ENCODE measurements at places on chromosomes 13 and 19.

GRCh38 chr19:18531485-18531884 is 9.6 kb upstream of the ELL start:
- no peaks in the 10 kb centered on the region for H3K36me3 ChIP-seq
- DNase-seq: no peak
- H3K27ac ChIP-seq: no peak overlapping the region
- peaks cover 5% of the 10 kb centered on the region for H3K4me1 ChIP-seq

GRCh38 chr13:27672025-27672424 is 50.3 kb downstream of the POLR1D start:
- H3K4me1 ChIP-seq: no peaks in the 10 kb centered on the region
- H3K4me3 ChIP-seq: no peak overlapping the region
- no peaks in the 10 kb centered on the region for H3K27me3 ChIP-seq
- H3K36me3 ChIP-seq: peaks cover 2% of the 10 kb centered on the region
- DNase-seq: no peak

GRCh38 chr13:60012488-60012887 is 151.2 kb downstream of the DIAPH3 start:
- H3K36me3 ChIP-seq: no peaks in the 10 kb centered on the region
- no peaks in the 10 kb centered on the region for H3K4me1 ChIP-seq
- no peak overlapping the region for H3K27ac ChIP-seq
- no peaks in the 10 kb centered on the region for H3K27me3 ChIP-seq

GRCh38 chr13:74444864-74445479 is 310.8 kb upstream of the KLF12 start:
- H3K27me3 ChIP-seq: no peaks in the 10 kb centered on the region
- peaks cover 19% of the 10 kb centered on the region for H3K36me3 ChIP-seq
- no peak overlapping the region for H3K4me3 ChIP-seq
- DNase-seq: no peak
- H3K4me1 ChIP-seq: no peaks in the 10 kb centered on the region

GRCh38 chr19:33437821-33438671 is 64.5 kb downstream of the CEBPG start:
- no peak for DNase-seq
- no peaks in the 10 kb centered on the region for H3K36me3 ChIP-seq
- no peak overlapping the region for H3K27ac ChIP-seq

GRCh38 chr19:47371261-47371660 is 22.1 kb downstream of the DHX34 start:
- H3K27me3 ChIP-seq: no peaks in the 10 kb centered on the region
- H3K4me1 ChIP-seq: peaks cover 3% of the 10 kb centered on the region
- peaks cover 6% of the 10 kb centered on the region for H3K36me3 ChIP-seq
- H3K4me3 ChIP-seq: no peak overlapping the region
- no peak overlapping the region for H3K27ac ChIP-seq

GRCh38 chr19:1113030-1113985 is 9.5 kb downstream of the GPX4 start:
- H3K4me1 ChIP-seq: peaks cover 3% of the 10 kb centered on the region
- H3K4me3 ChIP-seq: no peak overlapping the region
- peaks cover 20% of the 10 kb centered on the region for H3K36me3 ChIP-seq
- H3K27me3 ChIP-seq: no peaks in the 10 kb centered on the region

DNA sequence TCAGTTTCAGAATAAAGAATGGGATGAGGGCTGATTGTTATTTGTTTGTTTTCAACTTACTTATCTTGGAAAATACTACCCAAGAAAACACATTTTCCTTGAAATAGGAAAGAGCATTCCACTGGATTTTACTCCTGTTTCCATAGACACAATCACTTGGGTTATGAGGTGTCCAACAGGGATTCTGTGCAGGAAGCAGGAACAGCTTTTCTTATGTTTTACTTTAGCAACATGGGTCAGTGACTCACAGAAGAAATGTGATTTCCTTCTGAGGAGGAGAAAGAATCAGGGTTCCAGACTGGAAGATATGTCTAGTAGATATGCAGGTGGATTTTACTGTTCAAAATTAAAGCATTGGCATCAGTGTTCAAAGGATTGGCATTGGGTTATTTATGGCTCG is 180.8 kb upstream of the GPC6 start:
- no peaks in the 10 kb centered on the region for H3K36me3 ChIP-seq
- H3K4me1 ChIP-seq: no peaks in the 10 kb centered on the region
- no peak overlapping the region for H3K4me3 ChIP-seq
- no peaks in the 10 kb centered on the region for H3K27me3 ChIP-seq
- no peak for DNase-seq
- H3K27ac ChIP-seq: no peak overlapping the region

GRCh38 chr19:51743405-51743804 is 8.3 kb downstream of the FPR1 start:
- no peak overlapping the region for H3K4me3 ChIP-seq
- H3K27me3 ChIP-seq: peaks cover 4% of the 10 kb centered on the region
- H3K27ac ChIP-seq: no peak overlapping the region
- DNase-seq: no peak

DNA sequence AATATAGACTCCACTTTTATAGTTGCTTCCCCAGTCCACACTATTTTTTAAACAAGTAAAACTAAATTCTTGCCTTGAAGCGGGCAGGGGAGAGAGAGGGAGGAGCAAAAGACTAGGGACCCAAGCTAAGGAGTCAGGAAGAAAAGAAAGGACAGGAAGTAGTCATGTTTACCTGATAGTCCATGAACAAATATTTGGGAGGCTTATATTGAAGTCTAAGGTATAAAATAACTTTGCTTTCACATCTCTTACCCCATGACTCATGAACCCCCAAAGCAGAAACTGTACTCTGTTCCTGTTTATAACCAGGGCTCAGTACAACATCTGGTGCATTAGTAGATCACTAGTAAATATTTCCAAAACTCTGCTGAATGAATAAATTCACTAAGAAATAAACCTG is 67.3 kb downstream of the ZAR1L start:
- no peak overlapping the region for H3K4me3 ChIP-seq
- no peaks in the 10 kb centered on the region for H3K4me1 ChIP-seq
- H3K27ac ChIP-seq: no peak overlapping the region
- no peaks in the 10 kb centered on the region for H3K27me3 ChIP-seq

DNA sequence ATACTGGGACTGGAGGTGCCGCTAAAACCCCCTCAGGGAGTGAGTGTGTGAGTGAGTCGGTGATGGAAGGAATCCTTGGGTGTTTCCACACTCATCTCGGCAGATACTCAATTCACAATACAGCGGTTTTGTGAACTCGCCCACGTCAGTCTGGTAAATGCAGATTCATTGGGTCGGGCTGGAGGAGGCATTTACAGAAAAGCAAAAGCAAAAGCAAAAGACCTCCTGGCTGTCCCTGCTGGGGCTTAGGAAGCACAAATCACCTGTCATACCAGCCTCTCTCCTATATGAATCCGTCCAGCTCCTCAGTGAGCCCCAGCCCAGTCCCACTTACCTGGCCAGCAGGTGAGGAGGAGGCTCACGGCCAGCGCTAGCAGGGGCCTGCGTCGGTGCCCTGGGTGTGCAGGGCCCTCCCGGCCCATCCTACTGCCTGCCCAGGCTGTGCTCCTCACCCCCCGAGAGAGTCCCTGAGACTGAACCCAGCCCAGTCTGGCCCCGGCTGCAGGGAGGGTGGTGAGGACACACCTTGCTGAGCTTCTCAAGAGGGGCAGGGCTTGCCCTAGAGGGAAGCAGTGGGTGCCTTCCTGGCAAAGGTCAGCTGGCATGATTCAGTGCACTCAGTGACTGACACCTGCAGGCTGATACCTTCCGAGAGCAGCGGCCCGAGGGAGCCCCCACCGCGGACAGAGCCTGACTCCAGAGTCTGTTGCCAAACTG is at the start of gene MUC16:
TSS of gene MUC16 (minus strand) at position 475 of the 717 bp plus-strand sequence.
- no peak for DNase-seq
- H3K36me3 ChIP-seq: no peaks in the 10 kb centered on the region
- H3K27me3 ChIP-seq: peaks cover 11% of the 10 kb centered on the region
- no peaks in the 10 kb centered on the region for H3K4me1 ChIP-seq

DNA sequence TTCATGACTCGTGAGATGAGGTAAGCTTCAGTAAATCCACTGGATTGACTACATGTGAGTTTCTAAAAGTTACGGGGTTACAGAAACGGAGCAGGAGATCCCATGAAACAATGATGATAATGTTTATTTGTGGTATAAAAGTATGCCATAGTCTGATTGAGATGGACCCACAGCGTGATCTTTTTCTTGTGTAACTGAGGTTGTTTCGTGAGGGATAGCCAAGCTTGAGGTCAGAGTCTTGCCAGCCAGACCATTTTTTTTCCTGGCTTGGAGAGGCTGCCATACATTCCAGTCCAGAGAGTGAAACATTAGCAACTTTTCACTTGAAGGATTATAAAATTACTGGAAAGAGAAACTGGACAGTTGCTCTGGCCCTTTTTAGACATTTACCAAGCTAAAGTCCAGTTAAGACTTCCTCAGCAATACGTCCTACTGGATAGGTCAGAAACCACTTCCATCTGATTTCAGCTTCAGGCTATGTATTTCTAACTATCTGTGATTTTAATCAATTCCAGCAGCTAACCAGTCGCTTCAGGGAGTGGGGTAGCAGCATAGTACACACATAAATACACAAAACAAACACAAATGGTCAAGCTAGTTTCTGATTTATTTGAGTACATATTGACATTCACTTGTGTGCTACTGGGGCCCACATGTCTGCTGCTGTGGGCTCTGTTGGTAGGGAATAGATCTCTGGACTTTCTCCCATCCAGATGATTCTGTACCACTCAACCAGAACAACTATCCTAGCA is 194.6 kb downstream of the POSTN start:
- H3K4me3 ChIP-seq: no peak overlapping the region
- no peaks in the 10 kb centered on the region for H3K36me3 ChIP-seq
- H3K27me3 ChIP-seq: no peaks in the 10 kb centered on the region
- no peak for DNase-seq
- H3K4me1 ChIP-seq: no peaks in the 10 kb centered on the region
- no peak overlapping the region for H3K27ac ChIP-seq

- no peak overlapping the region for H3K27ac ChIP-seq
- DNase-seq: no peak
- H3K36me3 ChIP-seq: no peaks in the 10 kb centered on the region
- peaks cover 16% of the 10 kb centered on the region for H3K4me1 ChIP-seq
- no peaks in the 10 kb centered on the region for H3K27me3 ChIP-seq
- no peak overlapping the region for H3K4me3 ChIP-seq
These were observed 240.4 kb downstream of the KCNRG start for GRCh38 chr13:50255639-50256038.

- no peaks in the 10 kb centered on the region for H3K4me1 ChIP-seq
- H3K4me3 ChIP-seq: no peak overlapping the region
- H3K27me3 ChIP-seq: no peaks in the 10 kb centered on the region
- no peak overlapping the region for H3K27ac ChIP-seq
These were observed 7.0 kb downstream of the SERP2 start for GRCh38 chr13:44380404-44381165.

DNA sequence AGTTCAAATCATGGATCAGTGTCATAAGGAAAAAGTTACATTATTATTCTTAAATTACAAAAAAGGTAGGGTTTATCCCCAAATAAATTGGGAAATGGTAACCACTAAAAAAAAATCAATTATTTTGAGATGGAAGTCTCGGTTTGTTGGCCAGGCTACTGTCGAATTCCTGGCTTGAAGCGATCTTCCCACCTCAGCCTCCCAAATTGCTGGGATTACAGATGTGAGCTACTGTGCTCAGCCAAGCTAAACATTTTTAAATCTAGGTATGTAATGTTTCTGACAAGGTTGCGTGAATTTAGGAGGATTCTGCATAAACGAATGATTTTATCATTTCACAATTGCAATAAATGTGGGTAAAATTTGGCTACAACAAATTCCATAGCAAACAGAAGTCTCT is 2.0 kb downstream of the NAA16 start:
- H3K4me1 ChIP-seq: peaks cover 57% of the 10 kb centered on the region
- H3K4me3 ChIP-seq: peak overlapping the region; percentile 95
- peak overlapping the region; percentile 25 for H3K27ac ChIP-seq

GRCh38 chr19:54336893-54337857 is 1.8 kb downstream of the LILRA4 start:
- H3K4me3 ChIP-seq: no peak overlapping the region
- H3K4me1 ChIP-seq: peaks cover 33% of the 10 kb centered on the region
- no peak for DNase-seq
- no peaks in the 10 kb centered on the region for H3K36me3 ChIP-seq
- no peak overlapping the region for H3K27ac ChIP-seq

DNA sequence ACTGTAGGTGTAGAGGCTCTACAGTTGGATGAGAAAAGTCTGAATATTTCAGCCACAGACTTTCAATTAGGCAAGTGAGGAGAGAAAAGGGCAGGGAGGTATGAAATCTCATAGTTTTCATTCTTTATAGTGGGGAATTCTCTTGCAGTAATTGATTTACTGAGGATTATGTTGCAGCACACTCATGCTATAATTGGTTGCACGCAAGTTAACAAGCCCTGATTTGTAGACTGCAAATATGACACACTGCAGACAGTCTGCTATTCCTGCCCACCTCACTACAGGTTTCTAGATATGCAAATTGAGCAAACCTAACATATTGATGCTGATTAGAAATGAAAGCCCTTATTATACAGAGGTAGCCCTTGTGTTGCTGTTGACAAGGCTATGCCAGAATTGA is 139.4 kb downstream of the LHFPL6 start:
- H3K4me1 ChIP-seq: no peaks in the 10 kb centered on the region
- H3K36me3 ChIP-seq: no peaks in the 10 kb centered on the region
- no peak for DNase-seq
- H3K4me3 ChIP-seq: no peak overlapping the region

DNA sequence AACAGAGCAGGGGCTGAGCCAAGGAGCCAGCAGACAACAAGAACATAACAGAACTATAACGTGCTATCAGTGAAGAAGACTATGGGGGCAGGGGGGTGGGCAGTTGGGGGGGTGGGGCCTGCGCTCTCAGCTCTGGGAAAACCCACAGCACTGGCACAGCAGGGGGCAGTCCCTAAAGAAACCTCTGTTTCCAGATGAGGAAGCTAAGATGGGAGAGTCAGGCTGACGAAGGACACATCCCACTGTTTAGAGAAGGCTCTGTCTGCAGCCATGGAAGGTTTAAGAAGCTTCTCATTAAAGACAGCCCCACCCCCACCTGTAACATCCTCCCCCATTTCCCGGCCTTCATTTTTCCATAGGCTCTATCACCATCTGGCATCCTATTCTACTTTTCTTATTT is 7.1 kb upstream of the DOCK9 start:
- no peak overlapping the region for H3K4me3 ChIP-seq
- H3K27ac ChIP-seq: no peak overlapping the region
- DNase-seq: no peak
- peaks cover 80% of the 10 kb centered on the region for H3K4me1 ChIP-seq
- no peaks in the 10 kb centered on the region for H3K27me3 ChIP-seq
- no peaks in the 10 kb centered on the region for H3K36me3 ChIP-seq

- H3K4me1 ChIP-seq: peaks cover 6% of the 10 kb centered on the region
- no peaks in the 10 kb centered on the region for H3K36me3 ChIP-seq
- H3K4me3 ChIP-seq: no peak overlapping the region
- no peak overlapping the region for H3K27ac ChIP-seq
- peaks cover 24% of the 10 kb centered on the region for H3K27me3 ChIP-seq
These were observed 11.2 kb upstream of the RAB20 start for GRCh38 chr13:110572778-110573118.

GRCh38 chr13:41767801-41768200 is 193.1 kb downstream of the VWA8 start:
- H3K27ac ChIP-seq: no peak overlapping the region
- peaks cover 14% of the 10 kb centered on the region for H3K4me1 ChIP-seq
- H3K36me3 ChIP-seq: peaks cover 34% of the 10 kb centered on the region
- DNase-seq: no peak
- no peak overlapping the region for H3K4me3 ChIP-seq

All from naive thymus-derived CD8-positive, alpha-beta T cell (primary cell).